ENCODE measurements at places on chromosomes 5 and 9. TPM values are rescaled to one million over a fixed set of nuclear protein-coding genes. Genes with fewer than 3 reads are reported as not detected.

GRCh38 chr5:171149772-171150171 is 159.3 kb upstream of the TLX3 start:
- H3K27me3 ChIP-seq = no peaks in the 10 kb centered on the region
- no peak overlapping the region for H3K27ac ChIP-seq
- no peak for DNase-seq
- no peaks in the 10 kb centered on the region for H3K4me1 ChIP-seq
- no peaks in the 10 kb centered on the region for H3K36me3 ChIP-seq

GRCh38 chr5:61000887-61001286 is 55.9 kb downstream of the NDUFAF2 start:
- no peak for DNase-seq
- no peaks in the 10 kb centered on the region for H3K27me3 ChIP-seq
- H3K27ac ChIP-seq = no peak overlapping the region
- no peaks in the 10 kb centered on the region for H3K4me1 ChIP-seq
- H3K4me3 ChIP-seq = no peak overlapping the region

DNA sequence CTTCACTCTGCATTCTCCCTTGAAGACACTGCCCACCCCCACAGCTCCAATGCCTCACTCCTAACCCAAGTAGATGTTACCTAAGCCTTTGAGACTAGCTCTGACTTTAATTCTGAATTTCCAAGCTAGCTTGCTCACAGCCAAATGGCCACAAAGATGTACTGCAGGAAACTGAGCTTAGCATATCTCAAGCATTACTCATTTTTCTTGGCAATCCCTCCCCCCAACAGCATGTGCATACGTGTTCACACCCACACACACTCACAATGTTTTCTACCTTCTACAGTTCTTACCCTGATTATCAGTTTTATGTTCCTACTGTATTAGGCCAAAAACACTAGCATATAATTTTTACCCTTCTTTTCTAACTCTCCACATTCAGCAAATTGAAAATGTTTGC is 13.7 kb upstream of the GRIA1 start:
- no peak overlapping the region for H3K27ac ChIP-seq
- no peaks in the 10 kb centered on the region for H3K36me3 ChIP-seq
- no peak for DNase-seq
- no peaks in the 10 kb centered on the region for H3K27me3 ChIP-seq
- H3K4me1 ChIP-seq = no peaks in the 10 kb centered on the region

DNA sequence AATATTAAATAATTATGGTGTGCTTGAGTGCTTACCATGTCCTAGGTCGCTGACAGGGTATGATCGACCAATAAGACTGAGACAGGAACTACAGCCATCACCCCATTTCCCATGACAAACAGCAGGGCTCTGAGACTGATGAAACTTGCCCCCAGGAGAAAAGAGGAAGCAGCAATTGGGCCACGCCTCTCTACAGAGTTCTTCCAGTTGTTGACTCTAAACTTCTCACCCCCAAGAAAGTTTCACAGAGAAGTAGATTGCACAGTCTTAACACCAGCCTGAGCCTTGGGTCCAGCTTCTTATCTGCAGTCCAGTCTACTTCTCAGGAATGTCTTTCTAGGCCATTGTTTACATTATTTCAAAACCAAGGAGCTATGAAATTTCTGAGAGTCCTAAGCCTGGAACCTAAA is 182.2 kb upstream of the ANKRD55 start:
- no peak overlapping the region for H3K27ac ChIP-seq
- H3K4me3 ChIP-seq = no peak overlapping the region
- no peak for DNase-seq
- no peaks in the 10 kb centered on the region for H3K36me3 ChIP-seq

- no peak for DNase-seq
- no peak overlapping the region for H3K4me3 ChIP-seq
Measured at GRCh38 chr5:172185096-172185461, 2.9 kb downstream of the STK10 start.

DNA sequence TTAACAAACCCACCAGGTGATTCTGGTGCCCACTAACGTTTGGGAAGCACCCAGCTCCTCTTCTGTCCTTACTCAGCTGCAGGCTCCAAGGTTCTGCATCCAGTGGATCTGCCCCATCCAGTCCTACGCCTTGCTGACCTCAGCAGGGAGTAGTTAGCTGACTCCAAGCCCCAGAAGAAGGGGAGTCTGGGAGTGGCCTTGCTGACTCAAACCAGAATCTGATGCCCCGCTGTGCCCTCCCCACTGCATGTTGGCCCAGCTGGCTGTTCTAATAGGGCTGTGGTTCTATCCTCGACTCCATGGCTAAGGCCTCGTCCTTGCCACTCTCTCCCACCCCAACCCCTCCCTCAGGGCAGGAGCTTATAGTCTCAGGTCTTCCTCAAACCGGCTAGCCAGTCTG is 136.3 kb downstream of the TTLL11 start:
- no peaks in the 10 kb centered on the region for H3K36me3 ChIP-seq
- H3K27me3 ChIP-seq = no peaks in the 10 kb centered on the region
- peaks cover 7% of the 10 kb centered on the region for H3K4me1 ChIP-seq

The CTXN3 gene
- not detected for polyA plus RNA-seq

The FTMT gene
- polyA plus RNA-seq = not detected

The SLC2A6 gene
- polyA plus RNA-seq = 0.37 TPM

- H3K27ac ChIP-seq = no peak overlapping the region
- no peak overlapping the region for H3K4me3 ChIP-seq
- no peaks in the 10 kb centered on the region for H3K4me1 ChIP-seq
Measured at GRCh38 chr9:114452219-114453165, 52.8 kb downstream of the WHRN start.

DNA sequence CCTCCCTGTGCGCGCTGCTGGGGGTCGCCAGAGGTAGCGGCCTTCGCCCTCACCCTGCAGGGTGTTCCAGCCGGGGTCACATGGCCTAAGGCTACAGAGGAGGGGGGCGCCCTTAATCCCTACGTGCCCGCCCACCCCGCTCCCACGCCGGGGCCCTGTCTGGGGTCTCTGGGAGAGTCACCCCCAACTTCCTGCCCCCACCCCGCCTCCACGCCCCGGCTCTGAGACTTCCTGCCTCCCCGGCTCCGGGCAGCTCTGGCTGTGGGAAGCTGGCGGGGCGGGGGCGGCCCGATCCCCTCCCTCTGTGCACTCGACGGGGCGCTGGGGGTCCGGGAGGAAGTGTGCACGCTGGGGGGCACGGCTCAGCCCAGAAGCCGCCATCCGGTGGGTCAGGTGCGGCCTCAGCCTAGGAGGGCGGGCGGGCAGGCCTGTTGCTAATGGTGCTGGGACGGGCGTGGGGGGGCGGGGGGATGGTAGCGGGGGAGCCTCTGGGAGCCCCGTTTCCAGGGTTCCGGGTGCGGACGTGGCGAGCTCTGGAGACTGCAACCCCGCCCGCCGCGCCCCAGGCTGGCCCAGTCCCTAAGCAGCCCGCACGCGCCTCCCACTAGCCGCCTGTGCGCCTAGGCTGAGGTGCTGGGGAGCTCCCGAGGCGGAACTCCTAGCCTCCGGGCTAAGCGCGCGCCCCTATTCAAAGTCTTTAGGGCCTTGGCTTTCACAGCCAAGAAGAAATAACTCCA is 61.6 kb downstream of the CXXC5 start:
- H3K27me3 ChIP-seq = no peaks in the 10 kb centered on the region
- H3K4me1 ChIP-seq = peaks cover 15% of the 10 kb centered on the region
- H3K4me3 ChIP-seq = no peak overlapping the region
- peak; percentile 48 for DNase-seq
- H3K27ac ChIP-seq = no peak overlapping the region

GRCh38 chr5:58077416-58077815 is 382.5 kb downstream of the PLK2 start:
- H3K27ac ChIP-seq = no peak overlapping the region
- peak; percentile 11 for DNase-seq
- H3K4me3 ChIP-seq = no peak overlapping the region
- no peaks in the 10 kb centered on the region for H3K36me3 ChIP-seq
- no peaks in the 10 kb centered on the region for H3K27me3 ChIP-seq
- H3K4me1 ChIP-seq = peaks cover 4% of the 10 kb centered on the region

- no peak overlapping the region for H3K4me3 ChIP-seq
- no peak overlapping the region for H3K27ac ChIP-seq
Measured at GRCh38 chr9:115674091-115674490, 479.5 kb upstream of the PAPPA start.

DNA sequence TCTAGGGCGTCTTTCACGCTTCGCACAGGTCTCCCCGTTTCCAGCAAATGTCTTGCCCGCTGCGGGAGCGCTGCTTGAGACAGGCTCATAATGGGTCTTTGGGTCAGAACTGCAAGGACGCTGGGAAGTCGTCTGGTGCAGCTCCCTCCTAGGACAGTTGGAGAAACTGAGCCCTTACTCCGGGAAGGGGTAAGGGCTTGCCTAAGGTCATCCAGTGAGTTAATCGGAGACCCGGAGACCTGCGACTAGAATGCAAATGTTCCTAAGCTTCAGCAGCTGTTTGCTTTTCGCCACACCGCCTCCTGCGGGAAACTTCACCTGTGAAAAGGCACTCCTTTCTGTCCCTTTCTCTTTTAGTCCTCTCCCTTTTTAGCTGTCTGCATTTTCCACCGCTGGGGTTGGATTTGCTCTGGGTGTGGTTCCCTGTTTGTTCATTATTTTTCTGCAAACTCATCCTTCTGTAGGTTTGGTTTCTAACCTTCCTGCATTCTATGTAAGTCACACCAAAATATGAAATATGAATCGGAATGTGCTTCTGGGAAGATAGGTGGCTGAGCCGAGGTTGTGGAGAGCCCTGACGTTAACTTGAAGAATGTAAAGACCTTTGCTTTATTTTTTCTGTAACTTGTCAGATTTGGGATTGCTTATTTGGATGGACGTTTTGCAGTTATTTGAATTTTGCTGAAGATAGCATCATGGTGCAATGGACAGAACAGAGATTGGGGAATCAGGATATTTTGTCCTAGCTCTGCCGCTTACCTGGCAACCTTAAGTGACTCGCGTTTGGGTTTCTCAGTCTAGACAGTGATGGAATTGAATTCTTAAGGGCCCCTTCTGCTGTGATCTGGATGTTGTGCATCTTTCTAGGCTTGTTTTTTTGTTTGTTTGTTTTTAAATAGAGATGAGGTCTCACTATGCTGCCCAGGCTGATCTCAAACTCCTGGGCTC is 909 bp downstream of the SLC36A1 start:
- H3K4me3 ChIP-seq = peak overlapping the region; percentile 64
- peaks cover 2% of the 10 kb centered on the region for H3K4me1 ChIP-seq
- H3K27me3 ChIP-seq = no peaks in the 10 kb centered on the region
- H3K27ac ChIP-seq = no peak overlapping the region
- H3K36me3 ChIP-seq = no peaks in the 10 kb centered on the region

DNA sequence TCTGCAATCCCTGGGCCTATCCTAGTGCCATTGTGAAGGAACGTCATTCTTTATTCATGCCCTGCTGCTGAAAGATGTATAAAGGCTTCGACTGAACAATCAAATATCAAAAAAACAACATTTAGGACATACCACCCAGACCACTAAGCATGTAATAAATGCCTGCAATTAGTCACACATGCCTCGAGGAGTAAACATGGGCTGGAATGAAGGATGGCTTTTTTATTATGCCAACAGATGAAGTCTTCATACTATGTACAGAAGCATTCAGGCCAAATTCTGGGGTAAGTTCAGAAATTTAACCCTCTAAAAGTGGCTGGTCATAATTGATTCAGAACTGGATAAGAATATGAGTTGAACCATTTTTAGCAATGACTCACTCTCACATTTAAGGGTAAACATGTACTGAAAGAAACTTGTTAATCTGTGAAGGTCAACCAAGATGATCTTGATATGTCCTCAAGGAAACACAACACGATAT is 38.1 kb downstream of the FAM240B start:
- H3K36me3 ChIP-seq = no peaks in the 10 kb centered on the region
- no peaks in the 10 kb centered on the region for H3K27me3 ChIP-seq
- H3K27ac ChIP-seq = no peak overlapping the region
- peaks cover 5% of the 10 kb centered on the region for H3K4me1 ChIP-seq
- H3K4me3 ChIP-seq = no peak overlapping the region
- no peak for DNase-seq

DNA sequence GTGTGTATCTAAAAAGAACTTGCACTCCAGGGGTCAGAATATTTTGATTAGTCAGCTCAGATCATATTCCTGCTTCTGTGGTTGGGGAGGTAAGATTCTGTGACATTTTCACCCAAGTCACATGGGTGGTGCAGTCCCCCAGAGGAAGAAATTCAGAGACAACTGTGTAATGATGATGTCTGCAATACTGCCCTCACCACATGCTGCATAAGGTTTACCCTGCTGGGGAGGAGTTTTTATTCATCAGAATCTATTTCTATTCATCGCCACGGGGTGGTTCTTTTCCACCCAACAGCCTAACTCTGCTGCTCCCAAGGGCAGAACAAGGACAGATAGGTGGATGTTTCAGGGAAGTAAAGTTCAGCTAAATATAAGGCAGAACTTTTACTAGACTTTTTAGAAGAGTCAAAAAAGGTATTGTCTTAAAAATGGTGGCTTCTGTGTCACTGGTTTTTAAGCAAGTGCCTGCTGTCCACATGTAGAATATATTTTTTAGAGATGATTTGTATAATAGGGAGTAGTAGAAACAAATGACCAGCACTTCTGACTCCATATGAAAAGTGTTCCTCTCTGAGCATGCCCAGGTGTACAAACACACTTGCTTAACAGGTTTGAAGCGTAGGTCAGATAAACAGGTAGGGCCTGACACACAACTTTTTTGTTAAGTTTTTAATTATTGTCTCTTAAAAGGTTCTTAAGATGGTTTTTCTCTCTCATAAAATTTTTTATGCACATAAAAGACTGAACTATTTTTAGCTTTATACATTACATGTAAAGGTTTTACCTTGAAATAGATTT is 352.7 kb downstream of the LRRC70 start:
- no peaks in the 10 kb centered on the region for H3K27me3 ChIP-seq
- H3K36me3 ChIP-seq = no peaks in the 10 kb centered on the region
- H3K4me3 ChIP-seq = no peak overlapping the region
- no peak overlapping the region for H3K27ac ChIP-seq
- peaks cover 3% of the 10 kb centered on the region for H3K4me1 ChIP-seq

The TAF11L5 gene
- polyA plus RNA-seq = not detected

The SLC4A9 gene
- not detected for polyA plus RNA-seq

DNA sequence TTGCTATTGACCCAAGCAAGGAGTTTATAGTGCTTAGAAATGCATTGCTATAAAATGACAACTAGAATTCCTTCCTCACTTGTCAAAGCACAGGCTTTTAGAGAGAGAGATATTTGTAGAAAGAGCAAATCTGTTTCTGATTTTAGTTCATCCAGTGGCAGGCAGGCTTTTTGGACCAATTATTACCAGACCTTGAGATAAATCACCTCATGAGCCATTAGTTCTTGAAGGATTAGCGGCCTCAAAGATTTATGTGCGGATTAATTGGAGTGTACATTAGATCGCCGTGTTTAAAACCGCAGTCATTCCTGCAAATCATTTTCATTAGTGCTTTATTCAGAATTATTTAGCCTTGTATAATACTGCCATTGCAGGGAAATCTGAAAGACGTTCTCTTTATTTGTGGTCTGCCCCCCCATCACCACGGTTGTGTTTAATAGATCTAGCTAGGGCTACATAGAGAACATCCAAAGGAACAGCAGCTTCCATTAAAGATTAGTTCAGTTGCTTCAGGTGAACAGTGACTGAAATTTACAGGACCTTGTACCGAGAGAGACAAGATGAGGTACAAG is 28.8 kb upstream of the TJP2 start:
- no peak overlapping the region for H3K27ac ChIP-seq
- H3K4me1 ChIP-seq = peaks cover 2% of the 10 kb centered on the region
- H3K36me3 ChIP-seq = no peaks in the 10 kb centered on the region
- no peaks in the 10 kb centered on the region for H3K27me3 ChIP-seq

All from ovary (tissue), 10 donors.